Fibroblast of the aortic adventitia (primary cell): ENCODE measurements at places on chromosomes 3 and 15.

DNA sequence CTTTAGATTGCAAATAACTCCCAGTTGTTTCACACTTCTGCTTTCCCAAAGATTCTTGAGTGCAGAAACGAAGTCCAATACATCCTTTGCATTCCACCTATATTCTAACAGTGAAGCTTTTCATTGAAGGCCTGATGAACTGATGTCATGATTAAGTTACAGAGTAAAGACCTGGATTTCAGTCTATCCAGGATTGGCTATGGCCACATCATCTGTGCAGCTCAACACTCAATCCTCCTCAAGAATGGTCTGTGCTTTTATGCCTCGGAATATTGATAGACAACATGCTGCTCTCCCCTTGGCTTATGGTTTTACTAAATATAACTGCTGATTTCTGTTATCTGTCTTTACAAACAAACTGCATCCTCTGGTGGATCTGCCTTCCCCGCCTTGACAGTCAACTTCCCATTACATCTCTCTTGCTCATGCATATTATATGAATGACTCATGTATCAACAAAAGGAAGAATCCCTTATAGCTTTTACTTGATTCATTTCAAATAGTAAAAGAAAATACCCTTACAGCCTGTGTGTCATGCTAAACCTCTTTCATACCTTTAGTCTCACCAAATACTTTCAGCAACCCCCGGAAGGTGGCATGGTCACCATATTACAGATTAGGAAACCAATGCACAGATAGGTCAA is 59.5 kb downstream of the SCN11A start:
- DNase-seq = peak; percentile 64

GRCh38 chr3:46027736-46028397 is 584 bp upstream of the XCR1 start:
- DNase-seq = peak; percentile 4

GRCh38 chr3:37130448-37130847 is 43.9 kb downstream of the LRRFIP2 start:
- DNase-seq = no peak

DNA sequence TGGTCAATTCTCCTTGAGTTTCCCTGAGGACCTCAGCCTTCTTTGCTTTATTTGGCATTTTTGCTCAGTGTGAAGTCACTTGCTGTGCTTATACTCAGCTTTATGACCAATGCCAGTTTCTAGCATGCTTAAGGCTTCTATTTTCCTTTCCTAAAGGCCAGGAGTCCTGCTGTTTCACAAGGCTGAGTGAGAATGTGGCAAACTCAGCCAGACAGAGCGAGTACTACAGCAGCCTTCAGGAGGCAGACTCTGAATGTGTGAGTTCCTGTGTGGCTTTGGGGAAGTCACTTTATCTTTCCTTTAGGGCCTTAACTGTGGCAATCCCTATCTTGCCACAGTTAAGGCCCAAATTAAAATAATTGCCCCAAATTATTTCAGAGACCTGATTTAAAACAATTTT is 213.2 kb upstream of the MRPL3 start:
- no peak for DNase-seq

GRCh38 chr3:30729936-30730335 is 123.5 kb downstream of the TGFBR2 start:
- DNase-seq = no peak

- DNase-seq = no peak
Measured at GRCh38 chr3:26721047-26721446, 98.5 kb downstream of the LRRC3B start.

GRCh38 chr15:52068004-52068615 is 44.5 kb downstream of the BCL2L10 start:
- peak; percentile 30 for DNase-seq

- DNase-seq = no peak
Measured at GRCh38 chr3:122006267-122006666, 15.8 kb downstream of the ILDR1 start.

GRCh38 chr15:35055416-35056105 is 29.5 kb downstream of the NANOGP8 start:
- no peak for DNase-seq

DNA sequence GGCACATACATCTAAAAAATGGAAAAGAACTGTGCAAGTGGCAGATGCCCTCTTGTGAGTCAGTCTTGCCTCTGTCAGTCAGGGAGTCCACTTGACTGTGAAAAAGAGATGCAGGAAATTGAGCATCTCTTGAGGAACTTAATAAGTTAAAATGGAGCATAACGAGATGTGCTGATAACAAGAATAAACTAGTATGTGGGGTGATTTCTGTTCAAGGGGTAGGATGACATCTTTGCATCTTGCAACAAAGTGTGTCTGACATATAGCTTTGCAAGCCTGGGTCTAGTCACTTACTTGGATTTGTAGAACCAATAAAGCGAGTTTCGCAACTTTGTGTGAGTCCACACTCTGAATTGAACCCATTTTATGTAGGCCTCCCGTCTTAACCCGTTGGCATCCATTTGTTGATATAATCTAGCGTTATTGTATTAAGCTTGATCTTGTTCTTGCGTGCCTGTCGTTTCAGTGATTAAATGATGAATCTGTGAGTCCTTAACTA is 2.2 kb downstream of the USP3 start:
- DNase-seq = no peak

DNA sequence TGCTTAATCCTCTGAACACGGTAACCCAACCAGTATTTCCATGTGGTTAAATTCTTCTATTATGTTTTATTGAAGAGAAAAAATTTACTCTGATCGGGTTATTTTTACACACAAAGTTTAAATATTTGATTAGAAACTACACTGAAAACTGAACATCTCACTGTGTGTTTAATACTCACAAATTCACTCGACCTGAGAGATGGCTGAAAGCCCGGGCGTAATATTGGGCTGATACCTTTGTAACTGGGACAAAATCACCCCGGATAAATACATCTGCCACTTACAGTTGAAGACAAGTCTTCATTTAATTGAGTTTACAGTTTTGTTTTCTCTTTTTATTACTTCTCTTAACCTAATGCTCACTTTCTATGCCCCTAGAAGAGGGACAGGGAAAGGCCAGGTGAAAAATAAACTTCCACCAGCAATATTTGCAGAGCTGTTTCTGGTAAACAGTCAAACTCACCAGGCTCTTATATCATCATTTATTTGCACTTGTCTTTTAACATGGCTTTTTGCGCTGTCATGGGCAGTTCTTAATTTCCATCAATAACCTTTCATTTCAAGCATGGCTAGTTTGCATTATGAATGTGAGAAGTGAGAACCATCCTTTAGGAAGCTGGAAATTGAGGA is 145.6 kb upstream of the TMCO5A start:
- DNase-seq = no peak

DNA sequence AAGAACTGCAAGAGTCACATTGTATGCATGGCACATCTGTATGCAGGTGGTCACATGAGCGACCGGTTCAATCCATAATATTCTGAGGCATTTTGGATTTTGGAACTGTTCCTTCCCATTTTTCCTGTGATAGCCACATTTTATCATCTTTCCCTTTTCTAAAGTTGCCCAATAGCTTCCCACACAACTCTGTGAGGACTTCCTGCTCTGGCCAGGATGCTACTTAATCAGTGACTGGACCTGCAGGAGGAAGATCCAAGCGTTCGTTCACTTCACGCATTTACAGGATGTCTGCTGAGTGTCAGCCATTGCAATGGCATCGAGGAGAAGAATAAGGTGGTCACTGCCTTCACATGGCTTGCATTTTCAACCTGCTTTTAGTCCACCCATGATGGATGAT is 9.8 kb downstream of the KLHL6 start:
- DNase-seq = no peak

DNA sequence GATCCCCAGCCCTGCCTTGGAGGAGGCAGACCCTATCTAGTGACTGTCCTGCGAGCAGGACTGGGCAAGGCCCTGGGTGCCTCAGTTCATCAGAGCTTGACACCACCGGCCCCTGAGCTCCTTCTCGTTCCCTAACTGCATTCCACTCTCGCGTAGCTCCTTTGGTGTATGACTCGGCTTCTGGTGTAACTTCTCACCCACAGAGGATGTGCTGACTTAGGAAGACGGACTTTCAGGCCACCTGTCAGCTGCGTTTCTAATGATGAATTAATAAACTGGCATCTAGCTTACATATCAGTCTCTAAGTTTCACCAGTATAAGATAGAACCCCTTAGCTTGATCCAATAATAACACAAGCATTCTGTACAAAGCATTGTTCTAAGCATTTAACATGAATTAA is 17.5 kb downstream of the ABCF3 start:
- no peak for DNase-seq

- peak; percentile 78 for DNase-seq
Measured at GRCh38 chr15:66294157-66294931, 976 bp downstream of the DIS3L start.

GRCh38 chr3:129474984-129475804 is 35.2 kb downstream of the IFT122 start:
- no peak for DNase-seq

GRCh38 chr15:89419370-89419984 is 76.9 kb downstream of the RHCG start:
- DNase-seq = peak; percentile 36

DNA sequence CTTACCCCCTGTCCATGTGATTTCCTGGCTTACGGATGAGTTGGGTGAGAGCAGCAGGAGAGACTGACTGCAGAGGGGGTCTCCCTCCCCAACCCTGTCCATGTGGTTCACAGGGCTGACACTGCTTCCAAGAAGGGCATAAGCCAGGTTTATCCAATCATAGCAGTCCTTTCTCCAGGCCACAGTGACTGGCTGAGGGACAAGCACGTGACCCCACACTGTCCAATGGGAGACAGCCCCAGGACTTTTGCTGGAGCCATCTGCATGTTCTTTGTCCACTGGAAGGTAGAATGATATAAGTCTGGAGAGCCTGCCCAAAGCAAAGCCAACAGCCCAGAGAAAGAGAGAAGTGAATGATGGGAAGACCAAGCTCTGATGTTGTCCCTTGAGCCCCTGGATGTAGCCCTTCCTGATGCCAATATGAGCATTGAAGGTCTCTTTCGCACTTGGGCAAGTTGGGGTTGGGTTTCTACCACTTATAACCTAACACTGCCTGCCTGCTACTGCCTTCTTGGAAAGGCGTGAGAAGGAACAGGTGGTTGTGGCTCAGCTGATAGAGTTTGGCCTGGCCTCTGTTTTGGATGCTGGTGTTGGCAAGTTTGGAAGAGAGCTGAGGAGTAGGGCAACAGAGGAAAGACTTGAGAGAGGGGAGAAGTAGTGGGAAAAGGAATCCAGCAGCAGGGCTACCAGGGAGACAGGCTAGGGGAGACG is 41.3 kb upstream of the GRIP2 start:
- DNase-seq = no peak

- no peak for DNase-seq
Measured at GRCh38 chr3:15159501-15160136, 46.4 kb upstream of the CAPN7 start.

DNA sequence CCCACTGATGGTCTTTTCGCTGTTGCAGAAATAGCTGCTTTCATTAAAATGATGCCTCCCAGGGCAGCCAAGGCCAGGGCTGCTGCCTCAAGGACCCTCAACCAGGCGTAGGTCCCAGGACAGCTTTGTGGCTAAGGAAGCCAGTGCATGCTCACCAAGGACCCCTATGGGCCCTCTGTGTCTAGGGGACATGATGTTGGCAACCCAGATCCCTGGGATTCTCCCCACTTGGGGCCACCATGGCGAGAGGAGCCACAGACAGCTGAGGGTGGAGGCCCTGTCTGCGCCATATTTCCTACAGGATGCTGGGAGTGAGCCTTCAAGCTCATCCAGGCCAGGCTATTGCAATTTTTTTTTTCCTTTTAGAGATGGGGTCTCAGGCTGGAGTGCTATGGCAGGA is 137.2 kb downstream of the CHSY1 start:
- DNase-seq = no peak

DNA sequence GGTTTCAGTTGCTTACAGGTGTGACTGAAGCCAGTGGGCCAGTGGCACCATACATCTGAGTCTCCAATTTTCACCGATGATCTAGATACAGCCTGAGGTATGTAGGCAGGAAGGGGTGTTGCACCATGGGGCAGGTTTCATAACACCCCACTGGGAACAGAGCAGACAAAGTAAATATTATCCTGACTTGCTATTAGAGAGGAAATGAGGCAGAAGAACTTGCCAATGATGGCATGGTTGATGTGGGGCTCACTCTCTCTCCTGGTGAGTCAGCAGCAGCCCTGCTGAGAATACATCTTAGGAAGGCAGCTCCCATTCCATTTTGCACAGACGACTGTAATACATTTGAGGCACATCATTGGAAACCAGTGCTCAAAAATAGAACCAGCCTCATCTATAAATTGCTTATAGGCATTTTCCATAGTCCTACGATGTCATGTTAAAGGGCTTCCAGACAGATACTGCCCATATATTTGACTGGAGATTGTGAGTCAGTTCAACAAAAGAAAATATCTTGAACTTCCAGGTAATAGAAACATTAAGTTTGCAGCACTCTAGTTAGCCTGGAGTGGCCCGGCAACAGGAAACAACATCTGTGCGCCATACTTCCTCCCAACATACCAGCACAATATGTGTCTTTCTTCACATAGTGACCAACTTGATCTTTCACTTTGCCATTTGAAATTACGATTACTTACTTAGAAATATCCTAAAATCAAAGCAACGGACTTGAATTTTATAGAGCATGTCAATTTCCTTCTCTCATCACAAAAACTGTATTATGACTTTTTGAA is 175.5 kb downstream of the NECTIN3 start:
- peak; percentile 21 for DNase-seq

DNA sequence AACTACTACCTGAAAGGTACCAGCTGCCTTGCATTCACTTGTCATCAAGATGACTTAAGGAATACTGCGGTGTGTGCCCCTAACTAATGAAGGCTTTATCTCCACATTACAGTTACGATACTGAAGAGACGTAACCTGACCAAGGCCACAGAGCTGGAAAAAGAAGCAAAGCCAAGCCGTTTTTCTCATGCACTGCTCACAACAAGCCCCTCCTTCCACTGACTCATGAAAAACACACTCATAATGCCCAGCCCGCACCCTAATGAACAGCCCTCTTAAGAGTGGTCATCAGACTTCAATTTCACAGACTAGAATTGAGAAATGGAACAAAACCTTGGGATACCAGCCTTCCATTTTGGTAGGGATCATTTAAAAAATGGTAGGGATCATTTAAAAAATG is 11.6 kb downstream of the PSMD6 start:
- DNase-seq = peak; percentile 65

DNA sequence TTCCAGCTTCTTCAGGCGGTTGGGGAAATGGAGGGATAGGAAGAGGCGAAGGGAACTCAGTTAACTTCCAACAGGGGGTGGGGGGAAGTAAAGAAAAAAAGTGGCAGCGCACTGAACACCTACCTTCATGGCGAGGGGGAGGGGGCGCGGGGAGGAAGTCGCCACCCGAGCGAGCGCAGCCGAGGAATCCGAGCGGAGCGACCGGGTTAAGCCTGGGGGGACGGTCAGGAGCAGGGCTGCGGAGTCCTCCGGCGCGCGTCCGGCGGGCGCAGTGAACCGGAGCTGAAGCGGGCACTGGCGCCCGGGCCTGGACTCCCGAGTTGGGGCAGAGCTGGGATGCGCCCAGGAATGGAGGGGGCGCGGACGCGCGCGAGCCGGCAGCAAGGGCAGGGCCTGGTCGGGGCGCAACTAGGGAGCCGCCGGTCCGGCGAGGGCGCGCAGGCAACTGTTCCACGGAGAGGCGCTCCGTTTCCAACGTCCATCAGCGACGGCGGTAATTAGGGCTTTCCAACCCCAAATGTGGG is at the start of gene WNT5A:
Gene WNT5A (minus strand): TSS at position 450 of the 524 bp plus-strand sequence. CDS start 321 bp downstream, at position 129.
- peak; percentile 61 for DNase-seq

- peak; percentile 27 for DNase-seq
Measured at GRCh38 chr3:37872413-37873160, 10.9 kb downstream of the CTDSPL start.

- DNase-seq = no peak
Measured at GRCh38 chr3:98240131-98240530, 23.9 kb upstream of the OR5H6 start.

- DNase-seq = no peak
Measured at GRCh38 chr3:10457560-10457959, 47.8 kb downstream of the ATP2B2 start.
